NK-92 treated with Interleukin-12 subunit alpha and Interleukin-12 subunit beta, amount 100 ng/mL, for 24 hours (cell line): ENCODE measurements at places on chromosomes 6 and 20.

DNA sequence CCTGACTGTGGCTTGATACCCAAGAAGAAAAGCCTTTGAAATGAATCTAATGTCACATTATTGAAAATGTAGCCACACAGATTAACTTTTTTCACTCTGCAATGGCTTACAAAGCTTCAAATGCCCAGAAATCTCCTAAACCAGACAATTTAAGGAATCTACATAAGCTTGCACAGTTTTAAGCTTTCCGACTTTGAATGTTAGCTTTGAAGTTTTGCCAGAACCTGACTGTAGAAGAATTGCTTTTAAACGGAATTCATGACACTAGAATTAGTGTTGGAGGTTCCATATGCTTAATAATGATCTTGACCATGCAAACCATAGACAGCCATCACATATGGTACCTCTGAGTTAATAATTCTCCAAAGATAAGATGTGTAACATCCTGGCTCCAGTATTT is 798.5 kb upstream of the EPHA7 start:
- no peak for DNase-seq

- no peak for DNase-seq
These were observed 260.4 kb downstream of the PTPRK start for GRCh38 chr6:128259730-128260685.

- no peak for DNase-seq
These were observed 52.8 kb downstream of the FKBP5 start for GRCh38 chr6:35635601-35636597.

DNA sequence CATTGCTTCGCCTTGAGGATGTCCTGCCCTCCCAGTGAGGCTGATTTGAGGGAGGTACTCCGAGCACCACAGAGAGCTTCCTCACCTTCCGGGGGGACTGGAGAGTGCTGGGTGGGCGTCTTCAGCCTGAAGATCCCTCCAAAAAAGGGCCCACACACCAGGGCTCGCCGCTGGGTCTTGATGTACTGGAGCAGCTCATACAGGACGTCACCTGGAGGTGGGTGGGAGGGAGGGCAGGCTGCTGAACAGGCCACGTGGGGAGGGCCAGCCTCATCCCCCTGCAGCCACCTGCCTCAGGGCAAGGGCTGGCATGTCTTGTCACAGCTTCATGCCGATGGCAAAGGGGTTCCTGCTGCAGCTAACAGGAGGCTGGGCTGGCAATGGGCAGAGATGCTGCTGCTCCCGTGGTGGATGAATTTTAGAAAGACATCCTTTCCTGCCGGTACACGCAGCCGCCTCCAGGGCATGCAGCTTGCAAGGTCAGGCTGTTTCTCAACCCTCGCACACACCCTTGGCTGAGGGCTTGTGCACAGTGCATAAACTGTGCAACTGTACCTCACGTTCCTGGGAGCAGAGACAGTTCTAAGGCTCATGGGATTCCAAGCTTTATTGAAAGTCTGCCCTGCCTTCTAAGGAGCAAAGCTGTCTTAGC is 14.0 kb downstream of the ETV7 start:
- no peak for DNase-seq

GRCh38 chr20:51738877-51739447 is 29.2 kb downstream of the ATP9A start:
- DNase-seq = peak; percentile 61
